NCI-H2107 (cell line): ENCODE measurements at places on chromosomes 3 and 15.

- no peak for DNase-seq
Observed at GRCh38 chr3:165347526-165347925, 151.3 kb upstream of the SLITRK3 start.

GRCh38 chr15:67307889-67308597 lies 53.5 kb downstream of the IQCH start:
- DNase-seq, result no peak

DNA sequence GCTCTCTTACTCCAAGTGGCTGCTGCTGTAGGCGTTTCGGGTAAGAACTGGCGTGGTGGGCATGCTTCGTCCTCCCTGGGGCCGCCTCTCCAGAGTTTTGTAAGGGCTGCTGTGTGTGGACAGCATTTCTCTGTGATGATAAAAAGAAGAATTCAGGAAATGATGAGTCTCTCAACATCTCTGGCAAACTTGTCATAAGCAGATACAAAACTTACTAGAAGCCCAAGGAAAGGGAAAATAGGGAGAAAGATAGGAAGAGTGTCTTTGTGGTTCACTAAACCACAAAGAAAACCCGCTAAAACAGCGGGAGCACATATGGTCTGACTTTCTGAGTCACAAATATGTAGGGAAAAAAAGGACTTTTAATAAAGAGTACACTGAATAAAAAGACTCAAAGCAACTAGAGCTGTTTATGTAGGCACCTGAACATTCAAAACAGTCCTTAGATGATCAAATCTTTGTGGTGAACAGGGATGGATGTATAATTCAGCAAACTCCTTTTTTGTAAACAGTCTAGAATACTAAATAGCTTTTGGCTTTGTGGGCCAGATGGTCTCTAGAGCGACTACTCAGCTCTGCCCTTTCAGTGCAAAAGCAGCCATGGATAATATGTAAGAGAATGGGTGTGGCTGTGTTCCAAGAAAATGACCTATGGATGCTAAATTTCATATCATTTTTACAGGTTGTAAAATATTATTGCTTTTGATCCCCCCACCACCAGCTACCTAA lies 60.4 kb upstream of the LMOD3 start:
- no peak for DNase-seq

DNA sequence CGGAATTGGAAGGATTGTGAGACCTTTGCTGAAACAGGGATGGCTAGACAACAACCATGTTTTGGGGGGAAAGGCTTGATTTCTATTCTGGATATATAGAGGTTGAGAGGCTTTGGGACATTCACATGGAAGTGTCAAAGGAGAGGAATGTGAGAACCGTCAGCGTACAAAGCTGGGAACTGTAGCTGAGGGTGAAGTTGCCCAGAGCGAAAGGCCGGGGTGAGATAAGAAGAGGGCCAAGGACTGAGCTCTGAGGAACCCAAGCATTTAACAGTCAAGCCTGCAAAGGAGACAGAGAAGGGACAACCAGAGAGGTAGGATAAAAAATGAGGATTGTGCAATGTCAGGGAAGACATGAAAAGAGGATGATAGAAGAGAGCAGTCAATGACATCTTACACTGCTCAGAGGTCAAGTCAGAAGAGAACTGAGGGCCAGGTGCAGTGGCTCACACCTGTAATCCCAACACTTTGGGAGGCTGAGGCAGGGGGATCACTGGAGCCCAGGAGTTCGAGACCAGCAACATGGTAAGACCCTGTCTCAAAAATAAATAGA lies 41.5 kb upstream of the RAF1 start:
- no peak for DNase-seq

DNA sequence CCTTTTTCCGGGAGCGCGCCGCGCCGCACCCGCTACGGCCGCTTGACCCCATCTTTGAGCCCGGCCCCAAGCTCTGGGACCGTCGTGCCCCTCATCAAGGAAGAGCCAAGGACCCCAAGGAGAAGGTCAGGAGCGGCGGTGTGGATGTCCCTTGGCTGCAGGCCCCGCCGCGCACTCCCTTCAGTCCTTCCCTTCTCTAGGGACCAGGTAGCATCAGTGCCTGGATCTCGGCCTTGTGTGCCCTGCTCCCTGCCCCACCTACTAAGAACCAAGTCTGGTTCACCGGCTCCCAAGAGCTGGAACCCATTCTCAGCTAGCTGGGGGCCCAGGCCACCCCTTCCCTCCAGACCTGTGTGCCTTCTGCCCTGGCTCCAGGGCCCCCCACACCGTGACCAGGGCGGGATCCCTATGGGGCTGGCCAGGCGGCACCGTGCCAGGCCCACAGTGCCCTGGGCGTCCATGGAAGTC lies 69.3 kb upstream of the CGNL1 start:
- DNase-seq, result no peak

DNA sequence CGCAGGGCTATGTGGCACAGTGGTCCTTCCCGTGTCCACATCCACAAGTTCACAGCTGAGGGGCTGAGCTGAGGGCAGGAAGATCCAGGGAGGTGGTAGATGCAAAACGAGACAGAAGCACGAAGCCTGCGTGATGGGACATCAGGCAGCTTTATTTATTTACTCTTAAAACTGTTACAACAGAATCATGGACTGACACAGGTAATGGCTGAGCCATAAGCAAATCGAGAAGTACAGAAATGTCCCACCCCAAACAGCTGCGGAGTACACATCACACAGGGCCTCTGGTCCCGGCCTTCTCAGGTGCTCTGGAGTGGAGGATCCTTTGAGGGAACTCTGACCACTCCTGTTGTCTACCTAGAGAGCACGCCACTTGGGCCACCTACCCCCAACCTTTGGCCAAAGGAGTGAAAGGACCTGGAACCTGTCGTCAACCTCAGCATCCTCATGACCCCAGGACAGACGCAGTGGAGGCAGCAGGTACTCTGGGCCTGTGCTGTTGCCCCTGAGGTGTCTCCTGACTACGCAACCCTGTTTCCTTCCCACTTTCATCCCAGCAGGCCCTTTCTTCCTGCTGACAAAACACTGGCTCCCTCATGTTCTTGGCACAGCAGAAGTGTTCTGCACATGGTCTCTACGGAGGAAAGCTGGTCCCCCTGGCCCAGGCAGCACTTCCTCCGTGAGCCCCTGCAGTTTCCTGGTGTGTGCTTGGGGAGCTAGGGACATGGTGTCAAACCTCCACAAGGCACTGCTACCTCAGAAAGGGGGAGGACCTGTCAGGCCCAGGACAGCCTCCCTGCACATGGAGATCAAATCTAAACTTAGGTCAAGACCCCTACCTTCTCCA lies 47.8 kb downstream of the DHX30 start:
- no peak for DNase-seq

GRCh38 chr3:127485396-127486170 lies 105.0 kb downstream of the TPRA1 start:
- DNase-seq, result no peak

DNA sequence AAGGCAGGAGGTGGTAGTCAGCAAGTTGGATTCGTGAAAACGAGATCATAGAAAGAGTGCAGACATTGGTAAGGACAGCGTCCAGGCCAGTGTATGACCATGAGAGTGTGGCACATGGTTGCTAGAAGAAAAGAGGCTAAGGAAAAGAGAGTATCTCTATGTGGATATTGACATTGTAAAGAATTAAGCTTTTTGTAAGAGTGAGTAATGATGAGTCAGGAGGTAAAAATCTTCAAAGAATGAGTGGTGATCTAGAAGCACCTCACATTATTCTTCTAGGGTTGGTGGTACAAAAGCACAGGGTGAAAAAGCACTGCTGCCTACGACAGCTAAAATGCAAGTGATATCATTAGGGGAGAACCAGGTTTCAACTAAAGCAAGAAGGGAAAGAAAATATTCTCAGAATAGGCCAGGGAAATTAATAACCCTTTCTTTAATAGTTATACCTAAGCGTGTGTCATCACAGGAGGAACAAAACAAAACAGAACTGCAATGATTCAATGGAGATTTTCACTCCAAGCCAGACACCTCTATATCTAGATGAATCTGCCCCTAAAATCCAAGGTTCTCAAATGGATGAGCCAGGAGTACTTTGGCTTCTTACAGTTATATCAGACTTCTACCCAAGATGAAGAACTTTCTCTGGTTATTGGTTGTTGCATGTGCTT lies 884.7 kb downstream of the NAALADL2 start:
- no peak for DNase-seq

DNA sequence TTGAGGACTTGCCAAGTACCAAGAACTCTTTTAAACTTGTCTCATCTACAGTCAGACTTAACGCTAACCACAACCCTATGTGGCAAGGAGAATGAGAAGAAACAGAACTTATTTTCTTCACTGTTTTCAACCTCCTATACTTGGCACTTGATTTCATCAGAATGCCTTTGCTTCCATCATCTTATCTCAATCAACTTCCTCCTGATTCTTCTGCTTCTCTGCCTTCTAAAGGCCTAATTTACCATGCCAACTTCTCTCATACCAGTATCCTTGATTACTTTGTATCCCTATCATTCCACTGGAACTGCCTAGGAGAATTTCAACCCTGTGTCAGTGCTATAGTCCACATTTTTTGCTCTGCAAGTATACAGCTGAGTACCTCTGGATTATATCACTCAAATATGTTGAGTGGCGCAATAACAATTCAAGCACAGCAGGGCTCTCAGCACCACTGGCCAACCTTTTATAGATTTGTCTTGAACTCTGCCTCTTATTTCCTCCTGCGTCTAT lies 413.6 kb downstream of the ROBO1 start:
- no peak for DNase-seq

GRCh38 chr3:177574222-177574856 lies 377.1 kb upstream of the TBL1XR1 start:
- no peak for DNase-seq

DNA sequence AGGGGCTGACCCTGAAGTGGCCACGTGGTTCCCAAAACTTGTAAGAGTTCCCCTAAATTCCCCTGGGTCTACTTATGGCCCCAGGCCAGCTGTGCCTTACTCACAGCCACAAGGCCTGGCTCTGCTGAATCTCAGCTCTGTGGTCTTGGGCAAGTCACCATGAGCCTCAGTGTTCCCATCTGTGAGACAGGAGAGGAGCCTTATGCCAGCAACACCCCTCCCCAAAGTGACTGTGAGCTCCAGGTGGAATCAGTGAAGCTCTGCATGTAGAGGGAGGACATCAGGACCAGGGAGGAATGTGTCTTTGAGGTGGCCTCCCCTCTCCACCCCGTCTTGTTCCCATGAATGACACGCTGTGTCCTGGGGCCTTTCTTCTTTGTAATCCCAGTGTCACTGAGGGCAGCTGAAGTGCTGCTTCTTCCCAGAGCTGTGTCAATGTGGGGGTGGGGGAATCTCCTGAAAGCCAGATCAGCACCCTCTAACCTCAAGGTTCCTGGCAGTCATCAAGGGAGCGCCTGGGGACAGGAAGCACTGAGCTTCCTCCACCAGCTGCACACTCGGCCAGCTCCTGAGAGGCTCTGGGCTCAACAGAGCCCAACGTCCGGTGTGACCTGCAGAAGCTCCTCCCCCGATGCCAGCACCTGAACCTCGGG lies 258.9 kb downstream of the UACA start:
- no peak for DNase-seq

GRCh38 chr3:134378818-134379217 lies 4.6 kb upstream of the AMOTL2 start:
- DNase-seq, result no peak
